ENCODE measurements at places on chromosomes 6 and 20. TPM values are rescaled to one million over a fixed set of nuclear protein-coding genes. Genes with fewer than 3 reads are reported as not detected.
A peak's percentile ranks its signal among the peaks of the same experiment; 100 is the strongest.

KPNA5 gene
- 7.1 TPM for total RNA-seq

PPDPF gene
- total RNA-seq: 228 TPM

DPM1 gene
- total RNA-seq: 49.8 TPM

OLIG3 gene
- 0.45 TPM for total RNA-seq

ANKEF1 gene
- total RNA-seq: 5.5 TPM

TAAR1 gene
- not detected for total RNA-seq

OR2B6 gene
- not detected for total RNA-seq

FAM209B gene
- 0.80 TPM for total RNA-seq

TMEM74B gene
- 1.8 TPM for total RNA-seq

TBXT gene
- total RNA-seq: not detected

SRMS gene
- total RNA-seq: not detected

DNA sequence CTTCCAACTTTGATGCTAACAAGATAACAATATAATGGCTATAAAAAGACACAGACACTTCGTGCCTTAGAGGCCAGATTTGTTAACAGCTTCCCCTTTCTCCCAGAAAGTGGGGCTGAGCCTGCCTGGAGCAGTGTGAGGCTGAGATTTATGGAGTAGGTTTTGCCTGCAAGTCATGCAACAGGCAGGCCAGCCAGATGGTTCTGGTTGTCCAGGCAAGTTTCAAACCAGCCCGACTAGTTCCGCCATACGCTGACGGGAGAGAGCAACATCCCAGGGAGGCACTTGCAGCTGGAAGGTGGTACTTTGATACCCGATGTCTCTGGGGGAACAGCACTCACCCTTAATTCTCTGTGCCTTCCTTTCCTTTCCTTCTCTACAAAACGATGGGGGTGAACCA lies 81.3 kb upstream of the NAA20 start:
- no peak for DNase-seq

GRCh38 chr20:62485062-62485700 lies 9.4 kb upstream of the GATA5 start:
- no peak for DNase-seq

GRCh38 chr6:155276638-155277037 lies 12.8 kb downstream of the CLDN20 start:
- DNase-seq: no peak

- no peak for DNase-seq
These were observed 29.9 kb upstream of the TRIM27 start for GRCh38 chr6:28953585-28954258.

GRCh38 chr6:100217225-100218012 lies 223.4 kb upstream of the MCHR2 start:
- DNase-seq: no peak

- DNase-seq: no peak
These were observed 251.5 kb downstream of the TSHZ2 start for GRCh38 chr20:53223626-53224172.

- no peak for DNase-seq
These were observed 41.4 kb upstream of the CDH22 start for GRCh38 chr20:46349742-46350056.

DNA sequence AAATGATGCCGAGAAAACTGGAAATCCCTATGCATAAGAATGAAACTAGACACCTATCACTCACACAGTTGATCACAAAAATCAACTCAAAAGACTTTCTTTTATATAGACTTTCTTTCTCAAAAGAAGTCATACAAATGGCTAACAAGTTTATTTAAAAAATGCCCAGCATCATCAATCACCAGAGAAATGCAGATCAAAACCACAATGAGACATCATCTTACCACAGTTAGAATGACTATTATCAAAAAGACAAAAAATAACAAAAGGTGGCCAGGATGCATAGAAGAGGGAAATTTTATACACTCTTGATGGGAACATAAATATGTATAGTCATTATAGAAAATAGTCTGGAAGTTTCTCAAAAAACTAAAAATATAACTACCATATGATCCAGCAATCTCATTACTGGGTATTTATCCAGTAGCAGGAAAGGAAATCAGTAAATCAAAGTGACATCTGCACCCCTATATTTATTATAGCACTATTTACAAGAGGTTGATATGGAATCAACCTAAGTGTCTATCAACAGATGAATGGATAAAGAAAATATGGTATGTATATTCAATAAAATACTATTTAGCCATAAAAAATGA lies 3.4 kb upstream of the RNF217 start:
- DNase-seq: no peak

GRCh38 chr6:111975466-111975865 lies 78.4 kb upstream of the CCN6 start:
- DNase-seq: no peak

DNA sequence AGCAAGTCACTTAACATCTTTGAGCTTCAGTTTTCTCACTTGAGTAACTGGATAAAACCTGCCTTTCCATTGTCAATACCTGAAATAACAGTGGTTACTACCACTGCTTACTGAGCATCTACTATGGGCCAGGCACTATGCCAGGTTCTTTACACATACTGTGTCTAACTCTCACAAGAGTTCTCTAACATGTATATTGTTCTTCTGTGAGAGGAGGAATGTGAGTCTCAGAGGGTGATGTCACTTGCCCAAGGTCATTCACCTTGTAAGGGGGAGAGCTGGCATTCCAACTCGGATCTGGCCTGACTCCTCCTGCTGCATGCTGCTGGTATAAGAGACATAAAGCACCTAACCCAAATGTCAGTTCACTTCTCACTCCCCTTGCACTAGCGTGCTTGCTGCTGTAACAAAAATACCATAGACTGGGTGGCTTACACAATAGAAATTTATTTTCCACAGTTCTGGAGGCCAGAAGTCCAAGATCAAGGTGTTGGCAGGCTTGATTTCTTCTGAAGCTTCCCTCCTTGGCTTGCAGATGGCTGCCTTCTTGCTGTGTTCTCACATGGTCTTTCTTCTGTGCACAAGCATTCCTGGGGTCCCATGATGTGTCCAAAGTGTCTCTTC lies 21.9 kb upstream of the SGK2 start:
- no peak for DNase-seq

- DNase-seq: no peak
These were observed 32.5 kb upstream of the MEI4 start for GRCh38 chr6:77620278-77620882.

GRCh38 chr6:25487012-25487411 lies 165.0 kb upstream of the SCGN start:
- no peak for DNase-seq

GRCh38 chr6:27161946-27162603 lies 85.4 kb upstream of the PRSS16 start:
- DNase-seq: no peak

GRCh38 chr6:169831450-169832246 lies 80.2 kb downstream of the ERMARD start:
- peak; percentile 67 for DNase-seq

DNA sequence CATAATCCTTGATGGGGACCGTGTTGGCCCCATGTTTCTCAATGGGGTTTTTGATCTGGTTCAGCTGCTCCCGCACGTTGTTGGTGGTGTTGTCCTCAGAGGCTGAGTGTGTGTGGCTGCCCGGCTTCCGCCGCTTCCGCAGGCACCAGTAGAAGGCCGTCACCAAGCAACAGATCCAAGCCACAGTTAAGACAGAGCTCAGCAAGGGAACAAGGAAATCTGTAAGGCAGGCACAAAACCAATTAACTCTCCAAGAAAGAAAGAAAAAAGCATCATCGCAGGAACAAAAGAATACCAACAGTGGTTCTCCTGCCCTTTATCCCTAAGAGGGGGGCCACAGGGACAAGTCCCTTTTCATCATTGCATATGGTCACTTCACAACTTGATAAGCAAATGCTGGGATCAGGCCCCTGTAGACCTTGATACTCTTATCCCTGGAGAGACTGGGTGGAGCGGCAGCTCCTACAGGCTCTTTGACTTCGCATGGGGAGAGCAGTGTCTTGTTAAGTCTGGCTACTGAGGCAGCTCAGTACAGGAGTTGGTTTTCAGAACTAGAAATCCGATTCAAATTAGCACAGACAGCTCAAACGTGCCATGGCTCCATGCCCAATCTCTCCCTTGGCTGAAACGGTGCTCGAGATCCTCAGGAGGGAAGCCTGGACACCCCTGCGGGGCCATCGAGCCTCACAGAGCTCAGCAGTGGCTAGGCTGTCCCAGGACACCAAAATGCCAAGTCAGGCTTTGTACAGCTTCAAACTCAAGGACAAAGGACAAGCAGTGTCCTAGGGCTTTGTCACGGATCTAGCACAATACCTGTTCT lies 33.9 kb downstream of the JAG1 start:
- DNase-seq: no peak
